Erythroblast (primary cell): ENCODE measurements at places on chromosomes 5 and 9.

DNA sequence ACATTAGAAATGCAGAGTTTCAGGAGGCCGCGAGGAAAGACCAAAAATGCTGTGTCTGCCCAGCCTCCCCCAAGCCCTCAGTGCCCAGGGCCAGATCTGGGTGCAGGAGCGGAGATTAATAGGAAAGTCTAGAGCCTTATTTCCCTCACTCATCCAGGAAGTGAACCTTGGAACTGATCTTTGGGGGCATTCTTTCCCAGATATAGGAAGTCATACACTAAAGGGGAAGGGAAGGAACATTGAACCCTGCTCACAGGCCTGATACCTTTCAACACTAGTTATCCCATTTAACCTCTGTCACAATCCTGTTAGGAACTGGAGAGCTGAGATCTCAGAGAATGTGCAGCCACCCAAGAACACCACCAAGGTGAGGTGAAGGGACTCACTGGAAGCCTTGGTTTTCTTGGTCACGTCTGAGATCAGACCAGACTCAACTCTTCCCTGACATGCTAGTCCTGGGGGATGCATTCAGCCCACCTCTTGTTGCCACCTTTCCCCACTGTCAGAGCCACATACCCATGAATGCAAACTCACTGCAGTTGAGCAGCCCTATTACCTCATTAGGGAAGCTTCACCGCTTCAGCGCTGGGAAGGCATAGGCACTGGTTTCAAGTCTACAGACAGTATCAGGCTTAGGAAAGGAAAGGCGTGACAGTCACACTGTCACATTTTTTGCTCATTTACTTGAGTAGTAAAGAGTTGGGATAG lies 95.0 kb downstream of the KIAA1958 start:
- no peak for DNase-seq

- DNase-seq: peak; percentile 46
Observed at GRCh38 chr5:169980418-169981053, at the start of gene INSYN2B. Gene INSYN2B (minus strand): TSS chr5:169980495. CDS start chr5:169883898, 96,597 bp downstream.

DNA sequence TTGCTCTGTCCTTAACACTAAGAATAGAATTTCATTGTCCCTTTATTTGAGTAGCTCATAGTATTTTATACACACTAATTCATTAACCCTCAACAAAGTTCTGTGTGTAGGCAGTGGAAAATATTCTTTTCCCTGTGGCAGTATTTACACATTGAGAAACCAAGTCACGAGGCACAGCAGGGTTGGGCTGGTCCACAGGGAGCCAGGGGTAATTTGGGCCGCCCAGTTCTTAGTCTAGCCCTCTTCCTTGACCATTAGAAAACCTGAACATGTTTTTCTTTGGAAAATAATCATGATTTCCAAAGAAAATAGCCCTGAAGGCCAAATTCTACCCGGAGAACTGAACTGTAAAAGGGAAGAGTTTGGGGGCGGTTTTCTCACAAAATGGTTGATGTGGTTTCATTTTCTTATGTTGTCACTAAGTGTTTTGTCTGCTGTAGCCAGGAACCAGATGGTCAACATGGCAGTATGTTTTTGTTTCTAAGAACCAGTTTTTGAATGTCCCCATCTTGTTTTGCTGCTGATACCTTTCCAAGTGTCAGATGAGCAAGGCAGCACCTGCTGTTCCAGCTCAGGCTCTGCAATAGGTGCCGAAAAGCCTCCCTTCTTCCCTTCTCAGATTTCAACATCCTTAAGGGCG lies 29.6 kb downstream of the ARHGEF28 start:
- DNase-seq: no peak

DNA sequence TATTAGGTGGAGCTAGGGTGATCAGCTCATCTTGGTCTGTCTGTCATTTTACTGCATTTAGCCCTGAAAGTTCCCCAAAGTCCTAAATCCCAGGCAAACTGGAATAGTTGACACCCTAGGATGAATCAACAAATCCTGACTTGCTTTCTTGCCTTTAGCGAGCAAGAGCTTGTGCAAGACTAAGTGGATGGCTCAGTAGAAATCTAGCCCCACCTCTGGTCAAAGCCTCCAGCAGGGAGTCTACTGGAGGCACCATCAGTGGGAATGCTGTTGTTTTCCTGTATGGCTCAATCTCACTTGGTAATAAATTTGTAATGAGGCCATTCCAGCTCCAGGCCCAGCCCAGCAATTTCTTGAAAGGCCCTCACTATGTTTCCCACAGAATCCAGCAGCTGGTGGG lies 43.7 kb upstream of the TRPC7 start:
- no peak for DNase-seq
